ENCODE measurements at places on chromosomes 7 and 10.
A peak's percentile ranks its signal among the peaks of the same experiment; 100 is the strongest.

DNA sequence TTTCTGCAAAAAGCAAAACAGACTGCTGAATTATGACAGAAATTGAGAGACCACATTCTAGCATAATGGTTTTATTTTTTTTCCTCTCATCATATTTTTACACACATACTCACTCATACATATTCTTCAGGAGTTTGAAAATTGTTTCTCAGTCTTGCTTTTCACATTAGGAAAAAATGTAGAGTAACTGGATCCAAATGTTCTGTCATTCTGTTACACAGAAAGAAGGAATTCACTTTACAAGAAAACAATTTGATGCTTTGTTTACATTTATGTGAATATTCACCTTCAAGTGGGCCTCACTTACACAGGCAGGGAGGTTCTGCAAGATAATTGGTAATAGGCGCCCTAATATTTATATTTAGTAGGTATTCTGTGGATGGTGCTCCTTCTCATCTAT is 82.0 kb downstream of the ARL4A start:
- DNase-seq = no peak

- DNase-seq = peak; percentile 60
Measured at GRCh38 chr7:46391231-46392201, 470.4 kb upstream of the IGFBP3 start.

- DNase-seq = no peak
Measured at GRCh38 chr7:102214477-102215072, 72.1 kb upstream of the SH2B2 start.

- no peak for DNase-seq
Measured at GRCh38 chr7:103446049-103446520, at the start of gene SLC26A5. Gene SLC26A5, minus strand, starts transcription at chr7:103446207. Its CDS starts 24,693 bp downstream, at chr7:103421514.

- no peak for DNase-seq
Measured at GRCh38 chr10:52965509-52965908, 192.9 kb upstream of the MBL2 start.

DNA sequence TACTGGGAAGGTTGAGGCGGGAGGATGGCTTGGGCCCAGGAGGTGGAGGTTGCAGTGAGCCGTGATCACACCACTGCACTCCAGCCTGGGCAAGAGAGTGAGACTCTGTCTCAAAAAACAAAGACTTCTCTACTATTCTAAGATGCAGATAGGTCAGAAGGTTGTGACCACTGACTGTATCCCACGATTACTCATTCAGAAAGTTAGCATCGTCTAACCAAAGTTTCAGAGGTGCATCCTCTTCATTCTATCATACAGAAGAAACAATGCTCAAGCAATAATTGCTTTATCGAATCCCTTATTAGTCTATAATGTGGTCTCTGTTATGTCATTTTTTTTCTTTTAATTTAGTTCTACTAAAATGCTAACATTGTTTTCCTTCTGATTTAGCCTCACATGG is 348.7 kb upstream of the LRGUK start:
- no peak for DNase-seq

DNA sequence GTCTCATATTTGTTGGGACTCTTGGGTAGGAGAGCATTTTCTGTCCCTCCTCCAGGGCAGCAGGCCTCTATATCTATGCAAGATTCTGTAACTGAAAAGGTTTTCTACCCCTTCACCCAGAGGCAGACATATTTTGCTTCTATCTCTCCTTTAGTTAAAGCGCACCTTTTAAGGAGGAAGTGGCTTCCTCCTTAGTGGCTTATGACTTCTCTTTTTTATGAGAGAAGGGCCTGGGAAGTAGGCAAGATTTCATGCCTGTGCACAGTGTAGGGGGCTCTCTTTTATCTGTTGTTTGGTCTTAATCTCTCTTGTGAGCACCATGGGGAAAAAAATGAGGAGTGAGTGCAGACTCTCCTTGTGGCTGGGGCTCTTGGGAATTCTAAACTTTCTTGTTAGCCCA is 122.1 kb downstream of the LRMDA start:
- DNase-seq = no peak

Data from fibroblast of mammary gland (primary cell).